ENCODE measurements at places on chromosomes 12 and 14.
A peak's percentile ranks its signal among the peaks of the same experiment; 100 is the strongest.

DNA sequence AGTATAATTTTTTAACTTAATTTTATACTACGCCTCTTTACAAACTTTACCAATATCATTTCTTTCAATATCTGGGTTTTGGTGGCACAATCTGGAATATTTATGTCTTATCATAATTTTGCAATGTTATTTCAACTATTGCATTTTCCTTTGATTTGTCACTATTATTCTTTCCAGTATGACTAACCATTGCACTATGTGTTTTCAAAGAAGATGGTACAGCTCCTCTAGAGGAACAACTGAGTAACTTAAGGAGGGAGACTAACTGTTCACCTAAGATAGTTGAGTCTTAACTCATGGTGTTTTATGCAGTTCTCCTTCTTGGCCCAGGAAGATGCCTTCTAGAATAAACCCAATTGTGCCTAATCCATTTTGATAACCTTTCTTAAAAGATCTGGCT is 60.5 kb upstream of the KIF21A start:
- no peak for DNase-seq

- DNase-seq = no peak
Observed at GRCh38 chr14:88556581-88556980, 1.8 kb upstream of the PTPN21 start.

DNA sequence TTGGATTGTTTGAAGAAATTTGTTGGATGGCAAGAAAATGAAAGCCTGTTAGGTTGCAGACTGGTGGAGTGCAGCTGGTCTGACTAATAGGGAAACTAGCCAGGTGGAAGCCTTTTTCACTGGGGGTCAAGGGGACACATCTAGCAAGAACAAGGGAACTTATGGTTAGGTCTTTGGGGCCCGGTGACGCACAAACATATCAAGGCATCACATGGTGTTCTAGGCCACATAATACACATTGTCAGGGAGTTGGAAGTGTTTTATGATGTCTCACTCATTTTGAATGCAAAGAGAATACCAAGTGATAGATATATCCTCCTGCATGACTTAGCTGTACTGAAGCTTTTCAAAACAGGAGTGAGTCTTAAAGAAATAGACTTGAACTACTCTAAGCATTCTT is 351.2 kb downstream of the KCNH5 start:
- no peak for DNase-seq

- no peak for DNase-seq
Observed at GRCh38 chr12:124651516-124652273, 84.3 kb upstream of the NCOR2 start.

GRCh38 chr14:87457720-87458119 is 535.3 kb downstream of the GALC start:
- no peak for DNase-seq

- peak; percentile 83 for DNase-seq
Observed at GRCh38 chr12:14417715-14418114, 52.2 kb downstream of the ATF7IP start.

DNA sequence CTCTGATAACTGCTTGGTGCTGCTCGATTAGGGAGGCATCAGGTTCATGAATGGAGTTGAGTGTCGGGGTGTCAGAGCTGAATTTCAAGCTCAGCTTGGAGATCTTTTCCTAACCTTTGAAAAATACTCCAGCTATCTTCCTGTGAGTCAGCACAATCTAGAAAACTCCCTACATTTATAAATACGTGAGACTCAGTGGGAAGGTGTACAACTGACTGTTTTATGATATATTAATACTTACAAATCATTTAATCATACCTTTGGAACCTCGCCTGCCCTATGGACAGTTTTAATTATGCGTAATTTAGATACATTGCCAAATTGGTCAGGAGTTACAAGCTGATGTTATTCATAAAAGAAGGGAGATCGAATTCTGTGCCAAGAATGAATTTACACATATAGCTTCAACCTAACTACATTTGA is 961 bp downstream of the CMAS start:
- DNase-seq = no peak

DNA sequence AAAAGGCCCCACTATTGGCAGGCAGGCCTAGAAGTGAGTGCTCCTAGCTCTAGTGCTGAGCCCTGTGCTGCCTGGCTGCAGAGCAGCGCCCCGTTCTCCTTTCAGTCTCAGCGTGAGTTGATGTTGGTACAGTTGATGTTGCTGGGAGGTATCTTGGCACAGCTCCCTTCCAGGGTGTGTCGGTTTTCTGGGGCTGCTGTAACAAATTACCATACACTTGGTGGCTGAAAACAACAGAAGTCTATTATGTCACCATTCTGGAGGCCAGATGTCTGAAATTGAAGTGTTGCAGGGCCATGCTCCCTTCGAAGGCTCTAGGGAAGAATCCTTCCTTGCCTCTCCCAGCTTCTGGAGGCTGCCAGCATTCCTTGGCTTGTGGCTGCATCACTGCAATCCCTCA is 151.4 kb downstream of the TSPAN9 start:
- DNase-seq = no peak

DNA sequence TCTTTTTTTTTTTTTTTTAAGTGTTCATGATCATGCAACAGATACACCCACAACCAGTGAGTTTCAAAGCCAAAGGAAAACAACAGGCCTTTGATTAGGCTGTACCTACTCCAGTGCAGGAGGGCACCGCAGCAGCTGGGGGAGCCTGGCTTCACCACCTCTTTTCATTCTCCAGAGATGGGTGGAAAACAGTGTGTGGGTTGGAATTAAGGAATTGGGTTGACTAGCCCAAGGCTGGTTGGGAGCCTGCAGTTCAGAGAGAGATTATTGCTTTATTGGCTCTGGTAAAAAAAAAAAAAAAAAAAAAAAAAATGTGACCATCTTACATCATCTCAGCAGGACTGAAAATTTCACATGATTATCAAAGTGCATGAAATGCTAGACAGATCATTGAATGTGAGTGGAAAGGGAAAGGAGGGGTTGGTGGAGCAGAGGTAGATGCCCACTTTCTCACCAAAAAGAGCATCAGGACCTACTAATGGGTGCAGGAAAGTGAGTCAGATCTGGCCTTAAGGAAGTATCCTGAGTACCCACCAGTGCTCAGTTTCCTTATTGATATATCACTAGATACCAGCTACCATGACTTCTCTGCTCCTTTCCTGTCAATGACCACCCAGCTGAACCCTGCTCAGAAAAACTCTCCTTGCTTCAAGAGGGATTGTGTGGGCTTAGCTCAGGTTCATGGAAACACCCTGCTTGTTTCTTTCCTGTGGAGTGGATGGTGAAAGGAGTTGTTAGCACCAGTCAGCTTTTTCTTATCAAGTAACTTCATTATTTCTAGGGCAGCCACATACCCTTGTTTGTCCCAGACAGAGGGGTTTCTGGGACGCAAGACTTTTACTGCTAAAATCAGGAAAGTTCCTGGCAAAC is 54.8 kb upstream of the DYRK2 start:
- DNase-seq = no peak

Measured in NCI-H1048 (cell line).